ENCODE measurements at places on chromosomes 2 and 18.

GRCh38 chr2:109397893-109398292 lies 215.9 kb downstream of the SEPTIN10 start:
- DNase-seq = no peak

- DNase-seq = no peak
Observed at GRCh38 chr2:26017464-26018183, 16.3 kb upstream of the RAB10 start.

DNA sequence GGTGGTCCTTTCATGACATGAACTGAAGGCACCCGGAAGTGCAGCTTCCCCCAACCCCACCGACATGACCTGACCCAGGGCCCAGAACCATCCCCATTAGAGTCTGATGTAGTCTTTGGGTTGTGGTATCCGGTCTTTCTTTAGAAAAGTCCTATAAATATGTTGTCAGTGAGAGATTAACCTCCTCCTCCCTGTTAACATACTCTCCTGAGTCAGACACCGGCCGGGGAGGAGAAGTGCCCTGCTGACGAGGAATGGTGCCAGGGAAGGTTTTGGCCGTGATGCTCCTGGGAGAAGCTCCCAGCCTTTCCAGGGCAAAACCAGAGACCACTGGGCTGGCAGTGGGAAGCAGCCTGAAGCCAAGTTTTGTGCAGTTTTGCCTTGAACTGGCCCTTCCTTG lies 109.0 kb downstream of the LAMA3 start:
- DNase-seq = no peak

DNA sequence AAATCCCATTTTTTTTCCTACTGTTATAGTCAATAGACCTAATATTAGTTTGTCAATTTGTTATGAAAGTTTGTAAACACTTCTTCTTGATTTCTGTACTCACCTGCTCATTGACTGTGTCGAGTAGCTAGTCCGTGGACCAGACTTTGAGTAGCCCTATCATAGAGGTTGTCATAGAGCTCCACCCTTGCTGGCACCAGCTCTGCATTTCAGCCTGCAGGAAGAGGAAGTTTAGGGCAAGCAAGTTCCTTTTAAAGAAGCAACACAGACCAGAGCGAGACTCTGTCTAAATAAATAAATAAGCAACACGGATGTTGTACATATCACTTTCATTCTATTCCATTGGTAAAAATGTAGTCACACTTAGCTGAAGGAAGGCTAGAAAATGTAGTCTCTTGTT lies 74.0 kb downstream of the MCFD2 start:
- DNase-seq = no peak

GRCh38 chr2:111208639-111209038 lies 87.9 kb downstream of the BCL2L11 start:
- DNase-seq = no peak

DNA sequence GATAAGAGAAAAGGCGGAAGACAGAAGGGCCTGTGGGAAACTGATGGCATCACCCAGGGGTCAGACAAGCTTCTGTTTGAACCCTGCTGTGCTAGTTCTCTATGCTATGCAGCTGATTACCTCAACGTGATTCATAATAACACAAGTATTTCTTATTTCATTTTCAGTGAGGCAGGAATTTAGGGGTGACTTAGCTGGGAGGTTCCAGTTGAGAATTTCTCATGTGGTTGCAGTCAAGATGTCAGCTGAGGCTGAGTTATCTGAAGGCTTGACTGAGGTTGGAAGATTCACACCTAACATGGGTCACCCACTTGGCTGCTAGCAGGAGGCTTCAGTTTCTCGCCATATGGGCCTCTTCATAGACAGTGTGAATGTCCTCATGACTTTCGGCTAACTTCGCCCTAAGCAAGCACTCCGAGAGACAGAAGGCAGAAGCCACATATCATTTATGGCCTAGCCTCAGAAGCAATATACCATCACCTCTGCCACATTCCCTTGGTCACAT lies 34.0 kb upstream of the TMEM131 start:
- DNase-seq = no peak

GRCh38 chr2:17930773-17931172 lies 52.3 kb downstream of the KCNS3 start:
- no peak for DNase-seq

DNA sequence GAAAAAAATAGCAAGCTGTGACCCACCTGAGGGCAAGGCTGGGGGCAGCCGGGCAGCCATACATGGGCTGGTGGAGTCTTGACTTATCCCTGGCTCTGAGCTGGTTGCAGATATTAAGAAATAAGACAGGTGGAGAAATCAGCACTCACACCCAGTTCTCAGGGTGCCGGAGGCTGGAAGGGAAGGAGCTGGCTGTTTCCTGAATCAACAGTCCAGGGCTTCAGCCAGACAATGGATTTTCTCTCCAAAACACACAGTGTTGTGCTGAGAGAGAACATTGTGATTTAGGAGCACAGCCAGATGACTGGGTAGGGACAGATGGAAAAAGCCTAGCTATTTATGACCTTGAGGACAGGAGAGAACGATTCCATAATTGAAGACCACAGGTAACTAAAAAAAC lies 208.8 kb downstream of the LDLRAD4 start:
- peak; percentile 23 for DNase-seq

GRCh38 chr2:9103663-9104277 lies 100.3 kb upstream of the MBOAT2 start:
- no peak for DNase-seq

DNA sequence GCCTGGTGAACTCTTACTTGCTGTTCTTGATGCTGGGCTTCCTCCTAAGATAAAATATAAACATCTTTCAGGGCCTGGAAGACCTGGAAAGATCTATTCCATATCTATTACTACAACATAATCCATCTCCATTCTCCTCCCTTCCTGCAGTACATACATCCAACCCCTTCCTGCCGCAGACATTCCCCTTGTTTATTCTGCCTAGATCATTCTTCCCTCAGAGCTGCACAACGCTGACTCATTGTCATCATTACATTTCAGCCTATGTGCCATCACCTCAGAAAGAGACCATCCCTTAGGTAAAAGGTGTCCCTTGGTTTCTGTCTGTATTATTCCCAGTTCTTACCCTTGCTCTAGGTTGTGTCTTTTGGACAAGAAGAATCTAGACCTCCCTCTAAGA lies 2.5 kb upstream of the CDH7 start:
- no peak for DNase-seq

DNA sequence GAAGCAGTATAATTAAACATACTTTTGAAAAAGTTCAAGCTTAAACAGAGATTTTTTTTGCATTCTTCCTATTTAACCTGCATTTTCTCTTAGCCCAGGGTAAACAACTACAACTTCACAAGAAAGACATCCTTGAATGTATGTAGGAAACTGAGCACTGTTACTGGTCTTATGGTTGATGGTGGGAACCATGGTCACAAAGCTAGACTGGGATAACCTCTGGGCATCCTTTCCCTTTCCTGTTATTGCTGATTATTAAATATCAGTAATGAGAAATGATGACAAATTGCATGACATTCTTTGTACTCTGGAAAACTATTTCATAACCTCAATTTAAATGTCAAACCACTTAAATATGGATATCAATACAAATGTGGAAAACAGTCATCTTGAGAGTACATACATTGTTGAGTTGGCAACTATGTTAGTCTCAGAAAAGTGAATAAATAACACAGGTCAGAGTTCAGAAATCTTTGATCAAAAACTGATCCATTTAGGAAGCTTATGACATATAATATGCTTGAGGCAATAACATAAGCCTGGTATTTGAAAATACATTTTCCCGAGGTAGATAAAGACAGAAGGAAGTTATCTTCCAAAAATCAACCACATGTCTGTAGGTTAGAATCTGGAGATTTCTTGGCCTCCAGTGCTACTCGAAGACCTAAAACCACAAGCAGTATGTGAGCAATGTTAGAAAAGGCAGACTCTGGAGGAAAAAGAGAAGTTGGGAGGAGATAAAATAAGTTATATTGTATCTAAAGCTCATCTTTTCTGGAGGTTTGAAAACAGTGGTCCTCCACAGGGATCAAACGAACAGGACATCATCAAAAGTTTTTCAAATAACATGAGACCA lies 65.2 kb upstream of the ST8SIA5 start:
- no peak for DNase-seq

GRCh38 chr2:163717993-163718680 lies 17.7 kb downstream of the FIGN start:
- DNase-seq = peak; percentile 38

- DNase-seq = no peak
Observed at GRCh38 chr18:75698861-75699260, 271.4 kb upstream of the SMIM21 start.

GRCh38 chr18:45110577-45111501 lies 430.2 kb downstream of the SETBP1 start:
- DNase-seq = no peak

- no peak for DNase-seq
Observed at GRCh38 chr2:71811726-71812125, 335.9 kb downstream of the CYP26B1 start.

GRCh38 chr18:70047931-70048603 lies 100.4 kb upstream of the CD226 start:
- no peak for DNase-seq

DNA sequence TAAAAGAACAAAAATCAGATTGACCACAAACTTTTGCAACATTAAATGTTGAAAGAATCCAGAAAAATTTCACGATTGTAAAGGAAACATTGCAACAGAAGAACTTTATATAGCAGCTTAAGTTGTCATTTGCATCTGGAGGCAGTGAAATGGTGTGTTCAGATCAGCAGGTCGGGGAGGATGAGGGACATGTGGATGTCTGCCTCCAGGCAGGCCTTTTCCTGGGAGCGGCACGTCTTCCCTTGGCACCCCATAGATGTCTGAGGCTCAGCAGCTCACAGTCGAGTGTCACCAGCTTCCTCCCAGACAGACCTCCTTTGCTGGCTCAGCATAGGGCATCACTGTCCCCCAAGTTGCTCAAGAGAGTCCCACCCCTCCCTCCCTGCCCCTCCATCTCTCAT lies 44.3 kb upstream of the ASB1 start:
- no peak for DNase-seq

- no peak for DNase-seq
Observed at GRCh38 chr2:164009756-164010337, 274.0 kb upstream of the FIGN start.

DNA sequence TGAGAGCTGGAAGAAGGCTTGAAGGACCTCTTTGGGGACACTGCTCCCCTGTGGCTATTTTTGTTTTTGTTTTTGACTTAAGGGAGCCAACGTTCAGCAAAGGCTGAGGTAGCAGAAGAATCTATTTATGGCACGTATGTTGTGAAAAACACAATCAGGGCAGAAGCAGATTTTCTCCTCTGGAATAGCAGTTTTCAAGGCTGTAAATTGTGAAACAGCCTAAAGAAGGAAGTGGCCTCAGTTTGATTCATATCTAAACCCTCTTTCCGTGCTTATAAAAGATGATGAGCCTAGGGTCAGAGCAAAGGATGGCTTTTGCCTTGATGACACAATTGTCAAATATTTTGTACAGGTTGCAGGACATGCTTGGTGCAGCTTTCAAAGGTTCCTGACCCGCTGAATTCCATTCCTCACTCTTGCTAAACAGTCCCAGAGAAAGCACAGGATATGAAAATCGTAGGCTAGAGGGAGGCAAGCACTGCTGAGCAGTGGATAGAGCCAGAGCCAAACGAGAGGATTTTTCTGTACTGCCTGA lies 106.2 kb upstream of the DLX2 start:
- no peak for DNase-seq

GRCh38 chr2:11764359-11764758 lies 17.9 kb downstream of the LPIN1 start:
- DNase-seq = no peak

- DNase-seq = no peak
Observed at GRCh38 chr2:30622452-30622851, 175.4 kb downstream of the LCLAT1 start.

DNA sequence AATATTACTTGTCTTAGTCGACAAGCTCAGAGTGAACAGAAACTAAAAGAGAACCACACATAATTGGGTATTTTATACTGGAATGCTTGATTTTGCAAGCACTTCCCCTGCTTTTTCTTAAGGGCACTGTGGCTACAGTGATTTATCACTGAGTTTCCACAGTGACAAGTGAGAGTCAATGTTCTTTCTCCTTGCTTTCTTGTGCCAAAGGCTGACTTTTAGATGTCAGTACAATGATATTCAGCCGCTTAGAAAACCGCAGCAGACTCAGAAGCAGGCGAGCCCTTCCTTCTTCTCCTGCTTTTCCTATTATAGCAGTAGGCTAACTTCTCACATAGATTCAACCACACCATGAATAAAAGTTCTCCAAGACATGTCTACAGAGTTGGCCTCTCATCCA lies 1603.6 kb upstream of the NXPH2 start:
- no peak for DNase-seq

GRCh38 chr2:72057308-72057707 lies 90.4 kb downstream of the CYP26B1 start:
- DNase-seq = no peak

All from hippocampal formation (tissue), 2 donors.